ENCODE measurements at places on chromosomes 6 and 20. TPM values are rescaled to one million over a fixed set of nuclear protein-coding genes. Genes with fewer than 3 reads are reported as not detected.

LCA5 gene
- total RNA-seq = 4.9 TPM

HLA-DQA2 gene
- total RNA-seq = 0.45 TPM

NT5DC1 gene
- 26.1 TPM for total RNA-seq

ESF1 gene
- total RNA-seq = 13.3 TPM

- no peaks in the 10 kb centered on the region for H3K27me3 ChIP-seq
- DNase-seq = no peak
- H3K27ac ChIP-seq = no peak overlapping the region
- no peak overlapping the region for H3K4me3 ChIP-seq
- H3K4me1 ChIP-seq = no peaks in the 10 kb centered on the region
Observed at GRCh38 chr6:134510142-134510541, 192.2 kb upstream of the SGK1 start.

DNA sequence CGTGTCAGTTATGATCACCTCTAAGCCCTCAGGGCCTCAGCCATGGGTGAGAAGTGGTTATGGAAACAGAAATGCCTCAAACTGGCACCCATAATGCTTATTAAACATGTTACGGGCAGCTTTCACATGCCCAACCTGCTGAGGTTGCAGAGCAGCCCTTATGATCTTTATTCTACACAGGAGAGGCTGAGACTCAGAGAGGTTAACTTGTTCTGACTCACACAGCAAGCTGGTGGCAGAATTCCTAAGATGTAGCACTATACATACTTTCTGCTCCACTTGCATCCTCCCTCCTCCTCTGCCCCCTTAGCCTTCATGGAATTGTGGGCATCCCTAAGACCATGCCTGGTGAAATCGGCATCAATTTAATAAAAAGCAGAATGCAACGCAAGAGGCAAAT lies 34.7 kb upstream of the IGF2R start:
- no peak overlapping the region for H3K4me3 ChIP-seq
- DNase-seq = no peak
- no peaks in the 10 kb centered on the region for H3K36me3 ChIP-seq
- no peaks in the 10 kb centered on the region for H3K27me3 ChIP-seq
- no peak overlapping the region for H3K27ac ChIP-seq
- no peaks in the 10 kb centered on the region for H3K4me1 ChIP-seq

DNA sequence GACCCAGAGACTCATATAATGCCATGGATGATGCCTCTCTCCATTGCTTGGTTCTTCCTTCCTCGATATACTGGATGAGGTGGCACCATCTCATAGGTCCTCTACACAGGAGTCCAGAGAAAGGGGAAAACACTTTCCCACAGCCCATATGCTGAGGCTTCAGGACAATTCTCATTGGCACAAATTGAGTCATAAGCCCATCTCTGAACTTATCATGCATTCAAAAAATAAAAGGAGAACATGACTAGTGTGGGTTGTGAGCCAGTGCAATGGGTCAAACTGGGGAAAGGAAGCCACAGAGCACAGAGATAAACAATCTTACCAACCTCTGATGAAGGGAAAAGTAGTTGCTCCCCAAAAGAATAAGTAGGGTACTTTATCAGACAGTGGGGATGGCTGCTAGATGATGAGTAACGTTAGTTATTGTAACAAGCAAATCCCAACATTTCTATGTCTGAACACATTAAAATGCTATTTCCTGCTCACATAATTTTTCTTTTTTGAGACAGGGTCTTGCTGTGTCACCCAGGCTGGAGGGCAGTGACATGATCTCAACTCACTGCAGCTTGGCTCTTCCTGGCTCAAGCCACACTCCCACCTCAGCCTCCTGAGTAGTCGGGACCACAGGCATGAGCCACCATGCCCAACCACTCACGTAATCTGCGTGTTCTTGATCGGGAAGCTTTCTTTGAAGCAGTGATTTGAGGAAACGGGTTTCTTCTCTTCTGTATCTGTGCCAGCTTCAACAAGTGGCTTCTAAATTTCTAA lies 27.0 kb downstream of the SOD2 start:
- H3K36me3 ChIP-seq = no peaks in the 10 kb centered on the region
- no peak overlapping the region for H3K27ac ChIP-seq
- H3K27me3 ChIP-seq = no peaks in the 10 kb centered on the region

- H3K27ac ChIP-seq = no peak overlapping the region
- no peak overlapping the region for H3K4me3 ChIP-seq
- no peaks in the 10 kb centered on the region for H3K36me3 ChIP-seq
Observed at GRCh38 chr20:19026121-19026878, 186.1 kb upstream of the SLC24A3 start.

DNA sequence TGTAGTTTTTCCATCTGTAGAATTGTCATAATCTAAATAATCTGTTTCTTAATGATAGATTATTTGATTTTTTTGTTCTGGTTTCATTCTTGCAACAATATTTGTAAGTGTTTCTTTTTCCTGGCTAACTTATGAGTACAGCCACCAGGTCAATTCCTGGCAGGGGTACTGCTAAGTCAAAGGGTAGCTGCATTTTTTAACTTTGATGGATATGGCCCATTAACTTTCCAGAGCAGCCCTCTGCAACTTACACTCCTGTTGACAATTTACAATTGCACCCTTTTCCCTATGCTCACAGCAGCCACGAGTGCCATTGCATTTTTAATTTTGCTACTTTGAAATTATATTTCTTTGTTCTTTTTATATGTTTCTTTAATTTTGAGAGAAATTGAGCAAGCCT lies 209.3 kb upstream of the CST7 start:
- no peaks in the 10 kb centered on the region for H3K27me3 ChIP-seq
- no peaks in the 10 kb centered on the region for H3K36me3 ChIP-seq
- no peak for DNase-seq
- H3K4me3 ChIP-seq = no peak overlapping the region
- no peak overlapping the region for H3K27ac ChIP-seq

DNA sequence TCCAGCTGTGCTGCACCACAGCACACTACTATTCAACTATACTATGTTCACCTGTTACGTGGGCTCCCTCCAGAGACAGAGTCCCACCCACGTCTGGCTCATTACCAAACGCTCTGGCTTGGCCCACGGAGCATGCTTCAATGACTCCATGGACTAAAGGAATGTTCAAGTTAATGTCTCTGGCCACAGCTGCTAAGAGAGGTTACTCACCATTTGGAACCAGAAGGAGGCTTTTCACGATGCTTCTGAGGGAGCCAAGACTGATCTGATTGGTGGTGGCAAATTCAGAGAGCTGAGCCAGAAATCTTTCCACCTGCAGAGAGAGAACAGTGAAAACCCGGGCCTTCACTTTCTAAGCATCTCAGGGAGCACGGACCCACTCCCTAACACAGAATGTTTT lies 15.6 kb downstream of the COMMD7 start:
- no peaks in the 10 kb centered on the region for H3K36me3 ChIP-seq
- DNase-seq = no peak
- no peaks in the 10 kb centered on the region for H3K4me1 ChIP-seq
- H3K27me3 ChIP-seq = no peaks in the 10 kb centered on the region
- H3K4me3 ChIP-seq = no peak overlapping the region
- no peak overlapping the region for H3K27ac ChIP-seq

- H3K4me3 ChIP-seq = no peak overlapping the region
- H3K36me3 ChIP-seq = no peaks in the 10 kb centered on the region
- no peak overlapping the region for H3K27ac ChIP-seq
- DNase-seq = no peak
- H3K4me1 ChIP-seq = no peaks in the 10 kb centered on the region
Observed at GRCh38 chr6:154111025-154111424, 72.0 kb downstream of the OPRM1 start.

DNA sequence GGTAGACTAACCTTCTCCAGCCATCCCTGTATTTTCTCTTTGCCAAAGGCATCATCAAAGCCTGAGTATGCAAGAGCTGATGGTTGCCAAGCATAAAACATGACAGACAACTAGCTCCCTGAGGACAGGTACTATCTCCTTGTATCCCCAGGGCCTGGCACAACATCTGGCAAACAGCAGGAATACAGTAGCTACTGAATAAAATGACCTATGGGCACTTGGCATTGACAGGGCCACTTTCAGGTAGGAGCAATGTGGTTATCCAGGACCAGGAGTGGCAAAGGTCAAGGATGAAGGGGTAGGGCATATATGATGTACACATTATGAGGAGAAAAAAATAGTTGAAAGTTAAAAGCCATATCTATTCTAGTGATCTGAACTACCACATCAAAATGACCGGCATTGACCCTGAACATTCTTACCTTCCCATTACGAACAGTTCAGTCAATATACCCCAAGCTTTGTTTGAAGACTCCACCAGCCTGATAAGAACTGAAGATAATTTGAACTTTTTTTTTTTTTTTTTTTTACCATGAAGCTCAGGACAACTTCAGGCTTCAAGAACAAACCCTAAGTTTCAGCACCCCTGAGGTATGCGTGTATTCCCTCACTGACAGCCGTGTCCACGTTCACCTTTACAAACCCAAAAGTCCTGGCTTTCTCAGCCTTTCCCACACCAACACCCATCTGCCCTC lies 12.3 kb downstream of the ABHD12 start:
- H3K27ac ChIP-seq = no peak overlapping the region
- no peaks in the 10 kb centered on the region for H3K27me3 ChIP-seq
- H3K36me3 ChIP-seq = no peaks in the 10 kb centered on the region
- no peaks in the 10 kb centered on the region for H3K4me1 ChIP-seq
- H3K4me3 ChIP-seq = no peak overlapping the region

DNA sequence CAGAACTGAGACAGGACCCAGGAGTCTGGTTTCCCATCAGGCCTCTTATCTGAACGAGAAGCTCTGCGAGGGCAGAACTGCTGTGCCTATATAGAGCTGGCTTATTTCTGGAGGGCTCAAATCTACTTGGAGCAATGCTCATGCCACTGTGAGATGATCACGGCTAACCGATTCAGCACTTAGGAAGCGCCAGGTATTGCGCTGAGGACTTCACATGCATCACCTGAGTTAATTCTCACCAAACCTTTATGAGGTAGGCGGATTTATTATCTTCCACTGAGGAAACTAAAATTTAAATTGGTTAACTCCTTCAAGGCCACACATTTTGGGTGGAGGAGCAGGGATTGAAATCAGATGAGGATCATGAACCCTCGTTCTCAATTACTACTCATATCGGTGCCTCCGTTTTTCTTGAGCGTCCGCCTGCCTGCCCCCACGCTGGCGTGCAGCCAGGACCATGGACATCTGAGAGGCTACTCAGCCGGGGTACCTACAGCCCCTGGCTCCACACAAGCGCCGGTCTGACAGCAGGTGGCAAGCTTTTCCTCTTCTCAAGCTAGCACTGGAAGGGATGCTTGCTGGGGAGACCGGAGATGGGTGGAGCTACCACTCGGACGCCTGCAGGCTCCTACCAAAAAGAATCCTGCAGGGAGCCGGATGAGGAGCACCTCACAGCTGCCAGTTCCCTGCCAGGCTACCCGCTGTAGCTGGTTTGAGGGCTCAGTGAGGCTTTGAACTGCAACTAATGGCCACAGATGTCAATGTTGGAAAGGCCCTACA lies 1.0 kb upstream of the PCIF1 start:
- peak overlapping the region; percentile 90 for H3K4me3 ChIP-seq
- H3K36me3 ChIP-seq = no peaks in the 10 kb centered on the region
- H3K27ac ChIP-seq = peak overlapping the region; percentile 100
- DNase-seq = peak; percentile 67
- H3K27me3 ChIP-seq = no peaks in the 10 kb centered on the region
- no peaks in the 10 kb centered on the region for H3K4me1 ChIP-seq

GRCh38 chr6:84635081-84635761 lies 129.2 kb downstream of the TBX18 start:
- H3K36me3 ChIP-seq = no peaks in the 10 kb centered on the region
- H3K27me3 ChIP-seq = no peaks in the 10 kb centered on the region
- H3K4me1 ChIP-seq = no peaks in the 10 kb centered on the region
- no peak overlapping the region for H3K27ac ChIP-seq

- DNase-seq = no peak
- H3K36me3 ChIP-seq = no peaks in the 10 kb centered on the region
- H3K4me1 ChIP-seq = no peaks in the 10 kb centered on the region
- no peak overlapping the region for H3K4me3 ChIP-seq
- H3K27ac ChIP-seq = no peak overlapping the region
Observed at GRCh38 chr6:137666202-137666774, 172.1 kb upstream of the OLIG3 start.

DNA sequence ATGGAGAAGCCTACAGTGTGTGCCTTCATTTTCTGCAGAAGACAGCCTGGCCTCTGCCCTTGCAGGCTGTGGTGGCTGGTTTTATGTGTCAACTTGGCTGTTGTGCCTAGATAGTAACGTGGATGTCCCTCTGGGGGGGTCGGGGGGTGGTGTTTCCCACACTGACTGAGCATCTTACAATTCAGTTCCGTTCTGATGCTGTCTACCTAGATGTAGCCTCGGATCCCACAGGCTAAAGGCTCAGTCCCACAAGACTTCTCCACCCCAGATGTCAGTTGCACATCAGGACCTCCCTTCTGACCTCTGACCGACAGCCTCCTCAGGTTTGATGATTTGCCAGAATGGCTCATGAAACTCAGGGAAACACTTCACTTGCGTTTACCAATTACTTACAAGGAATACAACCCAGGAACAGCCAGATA lies 4.4 kb downstream of the PYGB start:
- peaks cover 34% of the 10 kb centered on the region for H3K4me1 ChIP-seq
- no peak for DNase-seq
- no peaks in the 10 kb centered on the region for H3K27me3 ChIP-seq
- no peak overlapping the region for H3K4me3 ChIP-seq
- H3K27ac ChIP-seq = peak overlapping the region; percentile 96

- H3K27ac ChIP-seq = no peak overlapping the region
- no peaks in the 10 kb centered on the region for H3K27me3 ChIP-seq
- no peak overlapping the region for H3K4me3 ChIP-seq
- no peak for DNase-seq
- H3K4me1 ChIP-seq = no peaks in the 10 kb centered on the region
Observed at GRCh38 chr6:50128420-50129005, 78.8 kb upstream of the DEFB112 start.

DNA sequence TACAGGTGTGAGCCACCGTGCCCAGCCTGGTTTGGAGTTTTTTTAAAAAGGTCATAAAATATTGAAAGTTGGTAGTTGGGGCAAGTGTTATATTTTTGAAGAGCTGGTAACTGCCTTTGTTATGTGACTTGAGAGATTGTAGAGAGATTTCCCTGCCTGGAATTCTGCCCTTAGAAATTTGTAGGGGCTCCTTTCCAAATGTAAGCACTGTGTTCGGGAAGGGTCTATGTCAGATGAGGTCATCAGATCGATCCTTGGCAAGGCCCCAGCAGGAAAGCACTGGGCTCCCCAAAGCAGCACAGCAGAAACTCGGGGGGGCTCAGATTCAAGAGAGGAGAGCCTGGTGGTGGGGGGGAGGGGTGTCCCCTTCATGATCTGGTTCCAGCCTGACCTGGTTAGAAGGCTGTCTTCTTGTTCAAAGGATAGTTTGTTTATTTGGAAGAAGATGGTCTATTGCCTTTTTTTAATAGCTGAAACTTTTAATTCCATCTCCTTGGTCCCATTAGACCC lies 220.2 kb downstream of the UST start:
- no peaks in the 10 kb centered on the region for H3K27me3 ChIP-seq
- H3K4me3 ChIP-seq = no peak overlapping the region
- H3K27ac ChIP-seq = no peak overlapping the region
- no peaks in the 10 kb centered on the region for H3K36me3 ChIP-seq

Measured in prostate gland (tissue), 2 donors.